NCI-H2171 (cell line): ENCODE measurements at places on chromosomes 5 and 9.

GRCh38 chr9:87319656-87320055 is 178.0 kb upstream of the DAPK1 start:
- no peak for DNase-seq

DNA sequence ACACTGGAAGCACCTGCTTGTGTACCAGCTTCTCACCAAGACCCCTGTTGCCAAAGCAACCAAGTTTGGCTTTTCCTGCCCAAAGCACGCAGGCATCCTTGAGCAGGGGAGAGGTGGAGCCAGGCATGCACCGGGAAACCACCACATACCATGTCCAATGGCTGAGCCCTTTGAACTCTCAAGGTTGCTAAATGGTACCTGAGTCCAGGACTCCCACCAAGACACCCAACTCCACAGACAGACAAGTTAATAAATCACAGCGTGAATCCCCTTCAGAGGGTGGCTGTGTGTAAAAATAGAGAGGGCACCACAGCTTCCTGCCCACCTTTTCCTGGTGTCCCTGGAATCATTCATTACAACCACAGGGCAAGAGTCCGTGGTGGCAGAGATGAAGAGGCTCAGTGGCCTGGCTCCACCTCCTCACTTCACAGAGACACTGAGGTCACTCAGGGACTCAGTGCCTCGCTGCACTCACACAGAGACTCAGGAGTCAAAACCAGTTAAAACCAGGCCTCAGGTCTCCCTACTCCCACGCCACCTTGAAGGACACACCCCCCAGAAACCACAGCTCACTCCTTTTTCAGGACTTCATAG is 143.7 kb downstream of the C5orf15 start:
- DNase-seq, result no peak

DNA sequence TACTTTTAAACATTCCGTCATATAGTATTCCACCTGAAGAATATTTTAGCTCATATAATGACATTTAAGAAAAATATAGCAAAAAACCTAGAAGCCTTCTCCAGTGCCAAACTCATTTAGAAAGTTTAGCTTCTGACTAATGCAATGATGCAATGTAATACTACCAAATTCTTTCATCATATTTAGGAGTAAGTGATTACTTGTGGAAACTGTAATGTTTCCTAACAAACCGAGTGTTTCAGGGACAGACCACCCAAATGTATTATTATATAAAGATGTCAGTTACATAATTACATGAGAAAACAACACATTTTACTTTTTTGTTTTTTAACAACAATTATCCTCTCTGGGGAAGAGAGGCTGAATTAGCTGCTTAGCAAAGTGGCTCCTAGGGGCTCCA is 316.2 kb downstream of the ARL15 start:
- DNase-seq, result no peak

GRCh38 chr9:36734737-36735136 is 162.0 kb downstream of the MELK start:
- DNase-seq, result no peak

DNA sequence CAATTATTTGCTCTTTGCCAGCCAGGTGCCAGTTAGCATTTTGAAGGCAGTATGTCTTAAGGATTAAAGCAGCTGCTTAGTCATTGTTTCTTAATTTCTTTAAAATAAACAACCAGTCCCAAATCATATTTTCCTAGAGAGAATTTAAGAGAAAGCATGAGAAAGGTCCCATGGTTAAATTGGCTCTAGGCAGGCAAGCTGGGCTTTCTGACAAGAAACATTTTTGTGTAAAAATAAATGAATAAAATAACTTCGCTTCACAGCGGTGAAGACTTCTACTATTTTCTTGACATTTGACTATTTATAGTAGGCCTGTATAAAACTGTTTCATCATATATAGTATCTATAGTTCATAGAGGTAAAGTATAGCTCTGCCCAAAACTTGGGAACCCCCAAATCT is 617.7 kb upstream of the C9orf72 start:
- no peak for DNase-seq

DNA sequence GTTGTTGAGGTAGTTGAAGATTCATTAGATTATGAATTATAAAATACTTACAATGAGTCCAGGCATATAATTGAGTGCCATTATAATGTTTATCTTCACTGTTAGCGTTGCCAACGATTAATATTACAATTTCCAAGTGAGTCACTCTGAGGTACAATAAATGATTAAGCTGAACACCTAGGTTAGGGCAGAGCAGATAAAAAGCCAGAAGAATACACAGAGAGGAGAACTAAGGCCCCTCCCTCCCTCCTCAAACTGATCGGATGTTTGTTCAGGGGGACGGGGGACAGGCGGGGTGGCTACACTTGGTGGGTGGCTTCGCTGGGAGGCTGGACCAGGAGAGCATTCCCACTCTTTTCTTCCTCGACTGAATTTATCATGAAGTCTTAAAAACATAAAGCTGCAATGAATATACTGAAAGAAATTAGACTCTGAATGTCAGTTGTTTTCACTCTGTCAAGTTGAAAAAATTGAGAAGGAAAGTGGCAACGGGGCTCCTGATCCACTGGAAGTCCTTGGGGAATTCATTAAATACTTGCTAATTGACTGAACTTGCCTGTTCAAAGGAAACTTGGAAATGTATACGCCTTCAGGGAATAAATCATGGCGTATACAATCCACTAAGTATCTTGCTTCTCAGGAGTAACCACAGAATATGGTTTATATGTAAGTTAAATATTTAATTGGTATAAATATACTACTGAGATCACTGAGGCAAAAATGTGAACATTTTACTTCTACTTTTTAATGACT is 198.1 kb downstream of the TSSK1B start:
- peak; percentile 80 for DNase-seq

GRCh38 chr5:102664616-102665335 is 90.3 kb upstream of the PAM start:
- DNase-seq, result no peak

- no peak for DNase-seq
Measured at GRCh38 chr5:122727112-122727541, 47.8 kb upstream of the SNX2 start.

- DNase-seq, result no peak
Measured at GRCh38 chr5:154620411-154620810, 134.8 kb upstream of the LARP1 start.

- DNase-seq, result peak; percentile 23
Measured at GRCh38 chr5:139863855-139864558, 68.4 kb downstream of the PSD2 start.

GRCh38 chr5:111511831-111512374 is 432 bp downstream of the STARD4 start:
- DNase-seq, result no peak

DNA sequence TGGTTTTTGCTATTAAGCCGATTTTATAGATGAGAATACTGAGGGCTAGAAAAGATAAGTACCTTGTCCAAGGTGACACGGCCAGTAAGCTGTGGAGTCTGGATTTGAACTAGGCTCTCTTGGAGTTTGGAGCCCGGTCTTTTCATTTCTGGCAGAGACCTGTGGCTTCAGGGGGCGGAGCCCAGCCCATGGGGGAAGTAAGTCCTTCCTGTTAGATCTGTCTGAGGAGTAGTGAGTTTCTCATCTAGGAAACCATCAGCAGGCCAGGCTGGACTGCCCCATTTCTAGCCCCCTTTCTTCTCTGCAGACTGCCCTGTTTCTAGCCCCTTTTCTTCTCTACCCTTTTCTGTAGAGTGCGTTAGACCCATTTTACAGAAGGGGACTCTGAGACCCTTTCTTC is 521 bp upstream of the PTGS1 start:
- DNase-seq, result no peak

DNA sequence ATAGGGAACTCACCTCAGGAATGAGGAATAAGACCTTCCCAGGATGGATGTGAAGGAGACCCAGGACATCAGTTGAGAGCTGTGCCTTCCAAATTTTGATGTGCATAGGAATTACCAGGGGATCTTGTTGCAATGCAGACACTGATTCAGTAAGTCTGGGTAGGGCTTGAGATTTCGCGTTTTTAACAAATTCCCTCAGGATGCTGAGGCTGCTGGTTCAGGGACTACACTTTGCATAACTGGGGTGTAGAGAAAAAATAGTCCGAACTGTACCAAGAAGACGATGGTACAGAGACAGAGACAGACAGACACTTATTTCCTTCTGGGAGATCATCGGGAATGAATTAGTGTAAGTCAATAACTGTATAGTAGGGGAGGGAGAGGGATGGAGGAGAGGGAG is 82.3 kb upstream of the FREM1 start:
- DNase-seq, result no peak
